ENCODE measurements at places on chromosomes 4 and X. TPM values are rescaled to one million over a fixed set of nuclear protein-coding genes. Genes with fewer than 3 reads are reported as not detected.

GRCh38 chrX:132407691-132408090 is 81.1 kb downstream of the MBNL3 start:
- DNase-seq: no peak

DNA sequence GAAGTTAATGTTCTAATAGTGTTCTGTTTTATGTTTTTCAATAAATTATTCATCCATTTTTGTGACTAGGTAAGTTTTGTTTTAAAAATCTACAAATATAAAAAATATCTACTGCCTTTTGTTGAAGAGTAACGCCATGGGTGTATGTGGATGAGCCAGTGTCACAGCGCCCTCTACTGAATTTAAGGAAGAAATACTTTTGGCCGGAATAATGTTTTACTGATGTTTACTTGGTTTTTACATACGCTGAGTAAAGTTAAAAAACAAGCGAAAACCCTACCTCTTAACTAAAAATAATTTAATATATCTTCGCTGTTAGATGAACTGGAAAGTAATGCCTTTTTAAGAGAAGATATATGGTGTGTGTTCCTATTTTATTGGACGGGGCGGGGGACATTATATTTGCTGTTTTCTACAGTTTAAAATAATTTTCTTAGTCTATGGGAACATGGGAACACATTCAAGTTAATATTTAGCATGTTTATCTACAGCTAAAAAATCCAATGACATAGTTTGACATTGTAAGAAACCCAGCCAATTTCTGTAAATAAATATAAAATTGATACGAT is 86.1 kb downstream of the CPE start:
- DNase-seq: peak; percentile 65

- DNase-seq: peak; percentile 52
Observed at GRCh38 chrX:106791495-106791894, 11.0 kb upstream of the TBC1D8B start.

- DNase-seq: no peak
Observed at GRCh38 chrX:46330513-46330912, 214.7 kb downstream of the ZNF674 start.

DNA sequence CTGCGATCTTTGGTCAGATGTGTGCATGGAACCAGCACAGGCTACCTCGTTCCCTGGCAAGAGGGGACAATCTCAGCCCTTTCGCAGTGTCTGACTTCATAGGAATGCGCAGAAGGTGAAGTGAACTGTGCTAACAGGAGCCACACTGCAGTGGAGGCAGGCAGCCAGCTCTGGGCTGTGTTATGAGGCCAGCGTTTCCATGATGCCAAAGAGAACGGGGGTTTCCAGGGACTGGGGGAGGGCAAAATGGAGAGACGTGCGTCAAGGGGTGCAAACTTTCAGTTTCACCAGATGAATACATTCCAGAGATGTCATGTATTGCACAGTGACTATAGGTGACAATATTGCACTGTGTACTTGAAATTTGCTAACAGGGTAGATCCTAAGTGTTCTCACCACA is 30.4 kb downstream of the CLDN34 start:
- DNase-seq: peak; percentile 88

DNA sequence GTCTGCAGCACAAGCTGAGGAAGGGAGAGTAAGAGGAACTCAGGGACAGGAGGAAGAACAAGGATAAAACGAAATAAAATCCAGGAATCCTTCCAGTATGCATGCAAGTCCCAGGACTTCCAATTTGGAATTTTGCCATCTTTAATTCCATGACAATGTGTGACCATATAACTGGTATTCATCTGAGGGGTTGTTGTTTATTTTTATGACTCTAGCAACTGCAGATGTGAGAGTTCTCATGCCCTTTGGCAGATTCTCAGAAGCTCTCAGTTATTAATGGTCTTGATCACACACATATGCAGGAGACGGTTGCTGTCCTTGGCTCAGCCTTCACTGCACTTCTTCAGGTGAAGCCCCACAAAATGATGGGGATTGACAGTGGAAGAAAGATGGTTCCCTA is 148.2 kb downstream of the SMIM20 start:
- DNase-seq: no peak

DNA sequence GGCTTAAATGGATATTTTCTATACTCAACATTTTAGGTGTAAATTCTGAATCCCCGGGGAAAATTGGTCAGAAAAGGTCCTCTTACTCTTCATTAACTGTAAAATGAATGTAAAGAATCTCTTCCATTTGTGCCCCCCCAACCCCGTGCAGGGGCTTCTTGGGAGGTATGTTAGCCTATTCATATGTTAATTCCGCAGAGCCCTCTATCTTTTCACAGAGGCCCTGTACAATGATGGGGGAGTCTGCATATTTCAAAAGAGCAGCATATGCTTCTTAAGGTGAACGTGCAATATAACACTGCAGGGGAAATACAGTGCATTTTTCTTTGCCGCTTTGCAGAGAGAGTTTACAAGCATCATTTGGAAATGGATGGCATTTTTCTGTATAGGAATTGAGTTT is 88.5 kb upstream of the CXorf66 start:
- no peak for DNase-seq

DNA sequence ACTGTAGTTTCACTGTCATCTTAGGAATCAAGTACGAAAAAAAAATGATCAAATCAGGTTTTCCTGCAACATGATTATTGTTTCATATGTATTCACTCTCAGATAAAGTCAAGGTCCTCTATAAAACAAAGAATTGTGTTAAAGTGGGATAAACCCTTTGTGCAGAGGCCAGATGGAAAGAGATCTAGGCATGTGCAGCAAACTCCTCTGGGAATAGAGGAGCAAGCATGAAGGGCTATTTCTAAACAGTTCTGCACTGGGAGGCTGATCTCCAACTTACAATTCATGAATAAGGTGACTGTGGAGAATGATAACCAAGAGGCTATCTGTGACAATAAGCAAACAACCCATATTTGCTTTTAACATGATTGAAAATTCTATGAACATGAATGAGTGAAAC is 2.4 kb upstream of the WDFY3 start:
- no peak for DNase-seq

- DNase-seq: no peak
Observed at GRCh38 chr4:19005211-19005610, 983.7 kb upstream of the LCORL start.

- DNase-seq: no peak
Observed at GRCh38 chrX:50497114-50497513, 26.5 kb upstream of the DGKK start.

DNA sequence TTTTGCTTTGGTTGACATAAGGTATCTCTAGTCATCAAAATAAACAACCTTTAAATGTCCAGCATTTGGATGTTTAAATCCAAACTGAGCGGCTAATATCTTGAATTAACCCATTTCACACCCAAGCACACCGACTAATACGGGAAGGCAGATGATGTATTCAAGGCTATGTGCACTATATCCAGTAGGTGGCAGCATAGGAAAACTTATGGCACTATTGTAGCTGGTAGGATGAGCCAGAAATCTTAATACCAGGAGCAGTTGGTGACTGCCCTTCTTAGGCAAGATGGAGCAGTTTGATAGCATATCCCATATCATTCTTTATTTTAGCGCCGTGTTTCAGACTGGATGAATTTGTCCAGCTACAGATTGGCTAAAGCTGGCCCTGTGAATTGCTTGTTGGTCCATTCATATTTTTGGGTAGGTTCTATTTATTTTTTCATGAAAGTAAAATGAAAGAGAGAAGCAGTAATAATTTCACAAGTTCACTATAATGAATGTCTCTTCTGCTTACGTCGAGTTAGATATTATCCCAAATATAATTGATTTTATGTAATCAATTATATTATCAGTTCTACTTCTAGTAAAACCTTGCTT is 24.4 kb downstream of the UCHL1 start:
- DNase-seq: peak; percentile 81

SYN1 gene
- total RNA-seq: 0.49 TPM

AWAT2 gene
- total RNA-seq: not detected

NUP62CL gene
- total RNA-seq: 1.1 TPM
